ENCODE measurements at places on chromosomes 1 and 21. TPM values are rescaled to one million over a fixed set of nuclear protein-coding genes. Genes with fewer than 3 reads are reported as not detected.

DNALI1 gene
- 5.5 TPM for total RNA-seq

LAMB3 gene
- total RNA-seq, result 42.8 TPM

LRRIQ3 gene
- total RNA-seq, result 0.83 TPM

LCE1E gene
- not detected for total RNA-seq

DDAH1 gene
- 31.4 TPM for total RNA-seq

MAN1A2 gene
- 58.6 TPM for total RNA-seq

MROH7 gene
- 0.50 TPM for total RNA-seq
